PC-9 (cell line): ENCODE measurements at places on chromosomes 2 and 18. TPM values are rescaled to one million over a fixed set of nuclear protein-coding genes. Genes with fewer than 3 reads are reported as not detected.

DNA sequence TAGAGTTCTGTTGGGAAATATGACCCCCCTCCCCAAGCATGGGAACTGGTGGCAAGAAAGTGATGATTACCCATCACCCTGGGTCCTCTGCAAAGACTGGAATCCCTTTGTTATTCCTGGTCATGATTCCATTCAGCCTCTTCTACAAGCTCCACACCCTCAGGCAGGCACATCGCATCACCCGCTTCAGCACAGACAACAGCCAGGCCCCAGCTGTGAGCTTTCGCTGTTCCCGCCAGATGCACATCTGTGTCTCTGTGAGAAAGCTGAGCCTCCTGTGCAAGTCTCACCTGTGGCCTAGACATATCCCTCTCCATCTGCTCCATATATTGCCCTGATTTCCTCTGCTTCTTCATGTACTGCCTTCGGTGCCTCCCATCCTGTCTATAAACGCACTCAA is 368.0 kb upstream of the RAB6C start:
- no peaks in the 10 kb centered on the region for H3K4me1 ChIP-seq
- H3K36me3 ChIP-seq: no peaks in the 10 kb centered on the region
- H3K27me3 ChIP-seq: peaks cover 8% of the 10 kb centered on the region

DNA sequence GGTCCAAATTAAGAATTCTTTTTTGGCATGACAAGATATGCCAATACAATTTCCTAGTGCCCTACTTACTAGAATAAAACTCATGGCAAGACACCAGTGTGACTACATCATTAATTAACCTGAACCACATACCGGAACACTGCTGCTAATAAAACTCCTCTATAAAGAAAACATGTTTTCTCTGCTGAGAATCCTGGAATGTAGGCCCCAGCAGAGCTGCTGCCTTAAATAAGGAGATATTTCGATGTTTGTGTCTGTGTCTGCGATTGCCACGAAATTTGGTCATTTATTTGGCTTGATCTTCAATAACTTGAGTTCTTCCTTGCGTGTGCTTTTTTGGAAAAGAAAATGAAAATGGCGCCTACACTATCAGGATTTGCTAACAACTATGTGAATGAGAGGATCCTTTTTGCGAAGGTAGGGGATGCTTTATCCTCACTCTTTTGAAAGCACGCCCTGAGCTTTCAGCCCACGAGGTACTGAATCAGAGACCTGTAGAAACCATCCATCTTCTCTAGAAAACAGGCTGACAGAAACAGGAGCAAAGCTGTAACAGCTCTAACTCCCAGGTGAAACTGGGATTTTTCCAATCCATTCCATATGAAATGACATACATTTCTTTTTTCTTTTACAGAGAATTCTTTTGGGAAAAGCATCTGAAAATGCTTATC is 27.0 kb downstream of the KLF7 start:
- DNase-seq: no peak
- H3K36me3 ChIP-seq: no peaks in the 10 kb centered on the region
- no peaks in the 10 kb centered on the region; the same call in 1 of the 2 replicates for H3K4me1 ChIP-seq
- no peak overlapping the region for H3K27ac ChIP-seq
- no peaks in the 10 kb centered on the region for H3K27me3 ChIP-seq

- H3K27me3 ChIP-seq: no peaks in the 10 kb centered on the region
- H3K27ac ChIP-seq: no peak overlapping the region
- DNase-seq: no peak
- H3K36me3 ChIP-seq: peaks cover 13% of the 10 kb centered on the region; the same call in 1 of the 2 replicates
- H3K4me3 ChIP-seq: no peak overlapping the region
- peaks cover 39% of the 10 kb centered on the region for H3K4me1 ChIP-seq
Measured at GRCh38 chr2:233386382-233387041, 32.2 kb downstream of the DGKD start.

GRCh38 chr2:75676464-75676863 is 29.9 kb downstream of the MRPL19 start:
- H3K36me3 ChIP-seq: 0 out of 2 replicates have a peak, but pooled peaks cover 3% of the 10 kb centered on the region
- no peak overlapping the region for H3K4me3 ChIP-seq
- no peaks in the 10 kb centered on the region for H3K4me1 ChIP-seq
- no peak overlapping the region for H3K27ac ChIP-seq

DNA sequence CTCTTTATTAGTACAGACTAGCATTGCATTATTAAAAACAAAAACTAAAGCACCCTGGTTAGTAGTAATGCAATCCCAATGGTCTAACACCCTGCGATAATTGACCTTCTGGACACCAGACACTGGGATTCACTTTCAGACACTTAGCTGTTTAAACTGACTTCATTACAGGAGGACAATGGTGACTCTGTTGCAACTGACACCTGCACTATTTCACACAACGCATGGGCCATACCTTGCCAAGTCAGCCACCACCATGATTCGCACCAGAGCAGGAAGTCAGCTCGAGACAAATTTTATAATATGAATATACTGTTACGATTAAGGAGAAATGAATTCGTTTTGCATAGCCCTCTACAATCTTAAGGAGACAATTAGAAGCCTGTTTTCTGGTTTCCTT is 150.7 kb downstream of the MEIS1 start:
- H3K27me3 ChIP-seq: no peaks in the 10 kb centered on the region
- H3K27ac ChIP-seq: no peak overlapping the region
- H3K4me1 ChIP-seq: no peaks in the 10 kb centered on the region
- DNase-seq: no peak
- no peak overlapping the region for H3K4me3 ChIP-seq
- H3K36me3 ChIP-seq: no peaks in the 10 kb centered on the region

DNA sequence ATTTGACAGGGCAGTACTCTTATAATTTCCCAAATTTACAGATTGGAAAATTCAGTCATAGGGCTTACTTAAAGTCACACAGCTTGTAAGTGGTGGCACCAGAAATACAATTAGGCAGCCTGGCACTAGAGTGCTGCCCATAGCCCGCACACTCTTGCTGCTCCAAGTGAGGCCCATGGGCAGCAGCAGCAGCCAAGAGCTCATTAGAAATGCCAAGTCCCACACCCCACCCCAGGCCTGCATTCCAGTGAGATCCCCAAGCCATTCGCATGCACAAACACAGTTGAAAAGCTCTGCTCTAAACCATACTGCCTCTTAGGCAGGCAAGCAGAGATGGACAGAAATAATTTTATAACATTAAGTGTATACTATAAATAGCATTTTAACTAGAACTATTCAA is 379.3 kb upstream of the PKDCC start:
- no peaks in the 10 kb centered on the region for H3K4me1 ChIP-seq
- H3K27me3 ChIP-seq: peaks cover 36% of the 10 kb centered on the region
- H3K27ac ChIP-seq: no peak overlapping the region
- no peaks in the 10 kb centered on the region for H3K36me3 ChIP-seq

DNA sequence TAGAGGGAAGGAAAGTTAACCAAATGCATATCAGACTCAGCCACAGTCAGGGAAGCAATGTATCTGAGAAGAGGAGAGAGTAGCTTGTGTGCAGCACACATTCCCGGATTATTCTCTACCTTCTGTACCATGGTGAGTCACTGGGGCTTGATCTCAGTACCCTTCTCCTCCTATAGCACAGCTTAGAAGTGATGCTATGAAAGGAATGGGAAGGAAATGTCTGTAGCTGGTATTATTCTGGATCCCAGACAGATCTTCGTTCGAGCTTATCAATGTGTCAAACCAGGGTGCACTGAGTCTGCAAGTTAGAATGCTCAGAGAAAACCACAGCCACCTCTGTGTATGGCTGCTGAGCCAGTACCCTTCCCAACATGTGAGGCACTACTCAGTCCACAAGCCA is 88.0 kb upstream of the NFU1 start:
- DNase-seq: no peak
- no peaks in the 10 kb centered on the region for H3K4me1 ChIP-seq
- no peak overlapping the region for H3K4me3 ChIP-seq
- H3K27me3 ChIP-seq: no peaks in the 10 kb centered on the region

- peak; percentile 55 for DNase-seq
- H3K4me3 ChIP-seq: no peak overlapping the region
- no peaks in the 10 kb centered on the region for H3K27me3 ChIP-seq
- no peaks in the 10 kb centered on the region for H3K4me1 ChIP-seq
- no peak overlapping the region for H3K27ac ChIP-seq
Measured at GRCh38 chr18:66495844-66496243, 108.0 kb downstream of the CDH19 start.

DNA sequence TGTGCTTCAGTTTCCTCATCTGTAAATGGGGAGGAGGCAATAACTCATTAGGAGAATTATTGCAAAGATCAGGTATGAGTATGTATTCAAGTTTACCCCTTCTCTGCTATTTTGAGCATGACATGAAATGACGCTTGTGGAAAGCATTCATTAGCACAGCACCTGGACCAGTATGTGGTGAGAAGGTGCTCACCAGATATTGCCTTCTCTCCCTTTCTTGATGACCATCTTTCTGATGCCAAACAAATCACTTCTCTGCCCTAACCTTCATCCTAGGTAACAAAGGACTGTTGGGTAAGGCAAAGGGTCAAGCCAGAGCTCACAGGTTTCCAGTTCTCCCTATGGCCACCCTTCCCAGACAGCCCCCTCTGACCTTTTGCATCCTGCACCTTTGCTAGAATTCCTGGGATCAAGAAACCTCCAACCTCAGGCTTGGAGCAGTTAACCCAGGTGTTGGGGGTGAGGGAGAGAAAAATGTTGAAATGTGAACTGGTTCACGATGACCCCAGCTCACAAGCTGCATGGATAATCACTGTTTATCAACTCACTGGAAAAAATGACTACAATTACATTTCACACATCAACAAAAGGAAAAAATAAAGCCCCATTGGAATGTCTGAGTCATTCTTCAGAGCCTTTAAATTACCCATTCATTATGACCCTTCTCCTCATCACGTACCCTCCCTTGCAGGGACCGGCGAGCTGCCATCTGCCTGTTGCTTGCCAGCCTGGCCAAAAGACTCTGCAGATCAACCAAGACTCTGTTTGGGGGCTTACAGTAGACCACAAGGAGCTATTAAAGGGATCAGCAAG is 41.6 kb downstream of the LBH start:
- H3K27ac ChIP-seq: peak overlapping the region; percentile 68
- peaks cover 57% of the 10 kb centered on the region for H3K4me1 ChIP-seq
- no peaks in the 10 kb centered on the region for H3K27me3 ChIP-seq
- peak; percentile 77 for DNase-seq
- H3K36me3 ChIP-seq: no peaks in the 10 kb centered on the region
- H3K4me3 ChIP-seq: peak overlapping the region; percentile 15; the same call in 1 of the 2 replicates

GRCh38 chr2:70645733-70646419 is 92.2 kb upstream of the TGFA start:
- no peak overlapping the region for H3K27ac ChIP-seq
- no peak overlapping the region for H3K4me3 ChIP-seq
- no peak for DNase-seq
- H3K27me3 ChIP-seq: no peaks in the 10 kb centered on the region
- no peaks in the 10 kb centered on the region for H3K36me3 ChIP-seq
- H3K4me1 ChIP-seq: no peaks in the 10 kb centered on the region

- H3K27me3 ChIP-seq: no peaks in the 10 kb centered on the region
- H3K36me3 ChIP-seq: no peaks in the 10 kb centered on the region
- no peak overlapping the region for H3K4me3 ChIP-seq
- H3K27ac ChIP-seq: no peak overlapping the region
- H3K4me1 ChIP-seq: no peaks in the 10 kb centered on the region
Measured at GRCh38 chr2:46836295-46837111, 79.1 kb downstream of the MCFD2 start.

GRCh38 chr2:57720728-57721627 is 325.6 kb upstream of the VRK2 start:
- H3K4me3 ChIP-seq: peak overlapping the region; percentile 22; the same call in 1 of the 2 replicates
- peak; percentile 52 for DNase-seq

DNA sequence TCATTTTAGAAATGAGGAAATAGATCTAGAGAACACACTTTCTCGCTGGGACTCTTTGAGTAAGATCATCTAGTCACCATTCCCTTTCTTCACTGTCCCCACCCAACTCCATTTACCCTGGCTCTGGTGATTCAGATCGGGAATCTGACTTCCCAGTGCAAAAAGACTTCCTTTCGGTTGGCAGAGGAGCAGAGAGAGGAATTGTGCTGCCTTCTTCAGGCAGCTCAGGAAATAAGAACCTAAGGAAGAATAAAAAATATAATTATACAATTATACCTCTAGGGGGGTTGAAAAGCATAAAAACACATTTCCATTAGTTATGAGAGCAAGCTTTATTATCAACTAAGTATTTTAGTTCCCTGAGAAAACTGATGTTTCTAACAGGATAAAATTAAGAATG is 9.3 kb upstream of the MPP4 start:
- no peak overlapping the region for H3K4me3 ChIP-seq
- no peaks in the 10 kb centered on the region for H3K4me1 ChIP-seq
- no peak for DNase-seq
- no peaks in the 10 kb centered on the region for H3K27me3 ChIP-seq
- H3K36me3 ChIP-seq: peaks cover 16% of the 10 kb centered on the region

- H3K27me3 ChIP-seq: no peaks in the 10 kb centered on the region
- peak overlapping the region; percentile 47 for H3K27ac ChIP-seq
- H3K4me3 ChIP-seq: no peak overlapping the region
- DNase-seq: no peak
- peaks cover 32% of the 10 kb centered on the region for H3K4me1 ChIP-seq
- H3K36me3 ChIP-seq: no peaks in the 10 kb centered on the region
Measured at GRCh38 chr18:48356151-48356745, 52.9 kb downstream of the ZBTB7C start.

DNA sequence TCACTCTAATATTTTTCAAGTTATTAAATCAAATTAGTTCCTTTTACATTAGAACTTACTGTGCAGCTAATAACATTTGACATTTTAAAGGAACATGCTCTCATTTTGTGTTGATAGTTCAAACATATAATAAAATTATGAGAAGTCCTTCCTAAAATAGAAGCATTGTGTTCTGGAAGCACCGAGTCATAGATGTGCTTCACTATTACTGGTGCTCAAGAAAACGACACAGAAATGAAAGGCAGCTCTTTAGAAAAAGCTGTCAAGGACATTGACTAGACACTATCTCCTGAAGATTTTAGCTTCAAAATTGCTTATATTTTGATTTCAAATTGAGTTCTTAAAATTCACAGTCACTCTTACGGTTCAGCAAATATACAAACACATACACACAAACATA is 338.3 kb downstream of the NBAS start:
- H3K27ac ChIP-seq: no peak overlapping the region
- H3K36me3 ChIP-seq: no peaks in the 10 kb centered on the region
- DNase-seq: no peak
- no peak overlapping the region for H3K4me3 ChIP-seq

DNA sequence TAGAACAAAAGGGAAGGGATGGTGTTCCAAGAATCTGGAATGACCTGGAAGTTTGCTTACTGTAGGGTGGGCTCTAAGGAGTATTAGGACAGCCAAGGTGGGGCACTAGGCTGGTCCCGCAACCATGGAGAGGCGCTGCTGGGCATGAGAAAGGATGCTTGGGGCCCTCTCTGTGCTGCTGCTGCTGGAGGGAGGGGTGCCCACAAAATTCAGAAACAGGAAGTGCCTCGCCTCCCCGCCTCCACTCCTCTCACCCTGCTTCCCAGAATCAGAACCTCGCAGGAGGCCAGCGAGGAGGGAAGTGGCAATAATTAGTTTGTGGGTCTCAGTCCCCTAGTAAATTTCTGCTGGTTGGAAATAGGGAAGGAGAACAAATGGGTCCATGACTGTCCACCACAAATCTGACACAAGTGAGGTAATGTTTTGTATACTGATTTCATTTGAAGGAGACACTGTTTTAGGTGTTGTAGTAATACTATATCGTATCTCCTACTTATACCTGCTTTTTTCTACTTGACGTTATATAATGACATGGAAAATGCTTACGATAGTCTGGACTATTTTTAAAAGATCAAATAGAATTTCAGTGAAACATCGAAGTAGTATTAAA is 7.9 kb upstream of the PDCL3 start:
- peaks cover 38% of the 10 kb centered on the region for H3K27me3 ChIP-seq
- DNase-seq: no peak
- no peaks in the 10 kb centered on the region for H3K36me3 ChIP-seq
- H3K4me3 ChIP-seq: no peak overlapping the region
- no peaks in the 10 kb centered on the region for H3K4me1 ChIP-seq

Gene RESP18
- not detected in 2 replicates for total RNA-seq

Gene XIRP2
- not detected in 2 replicates for total RNA-seq

Gene PPP1R1C
- total RNA-seq: 13.4 and 27.5 TPM in 2 replicates

Gene HOXD10
- total RNA-seq: not detected in 2 replicates

Gene EHBP1
- total RNA-seq: 79.3 and 100 TPM in 2 replicates
